NCI-H1930 (cell line): ENCODE measurements at places on chromosomes 3 and 15.

DNA sequence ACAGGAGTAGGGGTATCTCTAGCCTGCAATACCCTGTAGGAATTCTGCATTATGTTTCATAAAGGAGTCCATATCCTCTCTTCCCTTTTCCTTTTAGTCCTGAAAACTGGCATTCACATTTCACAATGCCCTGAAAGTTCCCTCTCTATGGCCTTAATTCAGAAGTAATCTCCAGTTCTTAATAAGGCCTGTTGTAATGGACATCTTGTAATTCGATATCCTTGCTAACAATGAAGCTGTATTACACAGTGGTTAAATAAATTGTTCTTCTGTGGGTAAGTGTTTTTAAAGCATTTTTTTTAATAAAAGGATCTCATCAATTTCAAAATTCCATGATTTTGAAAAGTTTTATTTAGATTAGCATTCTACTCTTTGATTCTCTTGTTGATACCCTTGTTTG is 34.3 kb upstream of the NEO1 start:
- DNase-seq: no peak

- no peak for DNase-seq
Measured at GRCh38 chr3:16252988-16253387, 11.8 kb downstream of the DPH3 start.

DNA sequence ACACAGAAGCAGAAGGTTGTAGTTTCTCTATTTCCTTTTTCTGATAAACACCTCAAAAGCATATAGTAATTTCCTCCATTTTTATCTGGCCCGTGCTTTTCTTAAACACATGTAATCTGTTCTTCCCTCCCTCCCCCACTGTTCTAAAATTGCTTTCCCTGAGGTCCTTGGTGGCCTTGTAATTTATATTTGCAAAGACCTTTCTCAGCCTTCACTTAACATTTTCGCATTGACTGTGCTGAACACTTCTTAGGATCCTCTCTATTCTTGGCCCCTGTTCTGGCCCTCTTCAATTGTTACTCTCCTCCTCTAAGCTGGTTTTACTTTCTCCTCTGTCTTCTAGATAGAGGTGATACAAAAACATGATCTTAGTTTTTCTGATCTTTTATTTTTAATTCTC is 28.3 kb downstream of the GAP43 start:
- DNase-seq: no peak

- no peak for DNase-seq
Measured at GRCh38 chr3:60160822-60161748, 1090.2 kb downstream of the FHIT start.

- no peak for DNase-seq
Measured at GRCh38 chr3:135989242-135989641, 23.7 kb downstream of the PPP2R3A start.
